Stimulated activated CD4-positive, alpha-beta T cell treated with anti-CD3 and anti-CD28 coated beads, Interleukin-2, amount 100 ng/mL, for 48 hours (primary cell): ENCODE measurements at places on chromosomes 1 and 21.
A peak's percentile ranks its signal among the peaks of the same experiment; 100 is the strongest.

- no peak for DNase-seq
Measured at GRCh38 chr1:96183485-96183884, 538.1 kb upstream of the PTBP2 start.

DNA sequence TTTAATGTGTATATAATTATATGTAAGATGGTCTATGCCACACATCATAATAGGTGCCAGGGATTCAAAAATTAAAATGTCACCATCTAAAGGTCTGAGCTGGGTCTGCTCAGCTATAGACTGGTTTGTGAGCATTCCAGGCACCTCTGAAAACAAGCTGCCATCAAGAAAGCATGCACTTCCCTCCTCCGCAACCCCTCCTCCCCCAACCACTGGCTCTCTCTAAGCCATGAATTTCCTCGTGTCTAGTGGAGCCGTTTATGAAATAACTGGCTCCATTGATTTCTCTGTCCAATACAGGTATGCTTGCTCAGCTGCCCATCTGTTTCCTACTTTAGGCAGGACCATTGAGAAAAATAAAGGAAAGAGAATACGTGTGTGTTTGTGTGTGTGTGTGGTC is 522.6 kb upstream of the PLXNA2 start:
- DNase-seq, result no peak

- no peak for DNase-seq
Measured at GRCh38 chr1:65724151-65724550, 68.5 kb upstream of the PDE4B start.

GRCh38 chr1:196516373-196516772 is 91.9 kb downstream of the KCNT2 start:
- no peak for DNase-seq

DNA sequence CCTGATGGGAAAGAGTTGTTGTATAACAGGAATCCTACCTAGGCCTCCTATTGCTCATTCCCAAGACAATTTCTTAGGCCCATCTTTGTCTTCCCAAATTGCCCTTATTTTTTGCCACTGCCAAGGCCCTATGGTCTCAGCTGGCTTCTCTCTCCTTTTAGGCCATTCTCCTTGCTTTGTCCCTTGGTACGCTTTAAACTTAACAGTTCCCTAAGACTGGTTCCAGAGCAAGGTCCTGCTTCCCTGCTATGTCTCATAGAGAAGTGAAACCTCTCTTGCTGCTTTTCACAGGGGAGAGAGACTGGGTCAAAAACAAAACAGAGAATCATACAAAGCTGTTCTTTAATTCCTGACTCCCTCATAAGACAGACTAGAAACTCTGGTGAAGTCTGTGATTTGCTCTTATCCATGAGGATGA is 77.1 kb downstream of the XCL2 start:
- DNase-seq, result no peak

GRCh38 chr1:172863031-172863430 is 187.7 kb downstream of the TNFSF18 start:
- DNase-seq, result no peak

DNA sequence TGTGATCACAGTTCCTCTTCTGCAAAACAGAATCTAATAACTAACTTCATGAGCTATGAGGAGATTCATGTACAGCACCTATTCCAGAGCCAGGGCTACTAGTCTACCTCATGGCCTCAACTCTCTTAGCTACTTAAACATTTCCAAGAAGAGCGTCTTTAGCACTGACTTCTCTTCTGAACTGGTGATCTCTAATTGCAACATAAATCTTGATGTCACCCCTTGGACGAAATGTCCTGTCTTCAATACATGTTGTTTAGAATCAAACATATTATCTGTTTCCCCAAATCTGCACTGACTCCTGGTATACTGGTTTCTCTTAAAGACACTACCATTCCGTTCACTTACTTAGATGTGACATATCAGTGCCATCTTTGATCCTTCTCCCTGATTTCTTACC is 88.2 kb downstream of the GRIK1 start:
- no peak for DNase-seq

DNA sequence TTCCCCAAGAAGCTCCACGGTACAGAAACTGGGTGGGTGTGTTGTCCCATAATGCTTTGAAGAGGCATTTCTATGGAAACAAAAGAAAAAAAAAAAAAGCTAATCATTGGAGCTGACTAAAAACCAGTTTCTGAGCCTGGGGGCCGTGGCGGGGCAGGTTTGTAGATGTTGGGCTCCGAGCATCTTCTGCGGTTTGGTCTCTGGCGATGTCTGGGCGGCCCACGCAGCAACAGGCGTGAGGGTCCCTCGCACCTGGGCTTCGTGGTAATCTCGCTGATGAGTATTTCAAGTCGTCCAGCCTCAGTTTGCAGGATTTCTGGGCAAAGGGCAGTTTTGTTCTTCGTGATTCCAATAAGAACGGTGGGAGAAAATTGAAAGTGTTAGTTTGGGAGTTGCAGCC is 6.8 kb downstream of the TP73 start:
- no peak for DNase-seq

- DNase-seq, result no peak
Measured at GRCh38 chr1:21254335-21254951, 35.8 kb downstream of the ECE1 start.

- no peak for DNase-seq
Measured at GRCh38 chr1:6144647-6145395, 35.3 kb downstream of the CHD5 start.

GRCh38 chr1:11979028-11979850 is 1.0 kb upstream of the MFN2 start:
- DNase-seq, result no peak

GRCh38 chr1:53323316-53323715 is 4.6 kb downstream of the LRP8 start:
- no peak for DNase-seq

GRCh38 chr1:246108278-246108925 is 398.7 kb downstream of the SMYD3 start:
- DNase-seq, result no peak

- DNase-seq, result no peak
Measured at GRCh38 chr1:112418099-112418892, 22.3 kb downstream of the CTTNBP2NL start.

GRCh38 chr1:1833916-1834325 is 55.7 kb upstream of the NADK start:
- DNase-seq, result no peak

DNA sequence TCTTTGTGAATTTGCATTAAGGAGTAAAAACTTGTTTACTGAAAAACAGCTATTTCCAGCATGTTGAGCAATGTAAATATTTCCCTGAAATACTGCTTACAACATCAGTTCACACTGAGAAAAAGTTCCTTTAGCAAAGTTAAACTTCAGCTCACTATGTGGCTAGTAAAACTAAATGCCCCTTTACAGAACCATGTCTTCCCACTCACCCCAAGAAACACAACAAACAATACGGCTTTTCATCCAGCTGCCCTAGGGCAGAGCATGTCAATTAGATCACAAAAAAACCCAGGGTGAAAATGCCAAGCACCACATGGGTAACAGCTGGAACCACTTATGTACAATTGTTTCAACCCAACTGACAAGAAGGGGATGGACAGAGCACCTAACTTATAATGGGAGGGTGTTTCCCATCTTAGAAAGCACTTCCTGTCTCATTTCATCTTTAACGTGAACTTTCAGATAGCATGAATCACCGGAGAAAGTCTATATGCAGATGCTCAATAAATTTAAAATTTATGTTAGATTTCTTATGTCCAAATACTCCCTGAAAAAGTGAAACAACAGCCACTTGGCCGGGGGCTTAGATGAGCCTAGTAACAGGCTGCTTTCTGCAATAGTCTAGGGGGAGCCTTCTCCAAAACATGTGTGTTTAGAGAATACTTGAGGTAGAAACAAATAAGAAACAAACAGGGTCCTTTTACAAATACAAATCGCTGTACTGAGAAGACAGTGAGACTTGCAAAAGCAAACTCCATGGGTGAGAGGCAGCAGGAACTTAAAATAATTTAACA is 6.6 kb downstream of the NID1 start:
- DNase-seq, result no peak

GRCh38 chr1:46442317-46443161 is 47.1 kb upstream of the DMBX1 start:
- DNase-seq, result peak; percentile 74

DNA sequence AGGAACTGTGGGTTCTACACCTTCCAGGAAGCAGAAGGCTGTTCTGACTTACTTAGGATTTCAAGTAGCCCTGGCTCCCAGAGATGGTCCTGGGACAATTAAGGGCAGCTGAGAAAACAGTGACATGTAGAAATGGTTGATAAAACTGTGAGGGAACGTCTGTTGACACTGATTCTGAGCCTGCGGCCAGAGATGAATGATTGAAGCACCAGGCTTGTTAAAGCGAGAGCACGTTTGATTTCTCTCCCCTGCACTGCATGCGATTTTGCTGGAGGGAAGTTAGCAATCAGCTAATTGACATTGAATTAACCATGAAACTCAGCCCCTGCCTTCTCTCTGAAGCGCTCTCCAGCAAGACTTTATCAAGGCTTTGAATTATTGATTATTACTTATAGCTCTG is 29.9 kb upstream of the POU3F1 start:
- DNase-seq, result no peak

DNA sequence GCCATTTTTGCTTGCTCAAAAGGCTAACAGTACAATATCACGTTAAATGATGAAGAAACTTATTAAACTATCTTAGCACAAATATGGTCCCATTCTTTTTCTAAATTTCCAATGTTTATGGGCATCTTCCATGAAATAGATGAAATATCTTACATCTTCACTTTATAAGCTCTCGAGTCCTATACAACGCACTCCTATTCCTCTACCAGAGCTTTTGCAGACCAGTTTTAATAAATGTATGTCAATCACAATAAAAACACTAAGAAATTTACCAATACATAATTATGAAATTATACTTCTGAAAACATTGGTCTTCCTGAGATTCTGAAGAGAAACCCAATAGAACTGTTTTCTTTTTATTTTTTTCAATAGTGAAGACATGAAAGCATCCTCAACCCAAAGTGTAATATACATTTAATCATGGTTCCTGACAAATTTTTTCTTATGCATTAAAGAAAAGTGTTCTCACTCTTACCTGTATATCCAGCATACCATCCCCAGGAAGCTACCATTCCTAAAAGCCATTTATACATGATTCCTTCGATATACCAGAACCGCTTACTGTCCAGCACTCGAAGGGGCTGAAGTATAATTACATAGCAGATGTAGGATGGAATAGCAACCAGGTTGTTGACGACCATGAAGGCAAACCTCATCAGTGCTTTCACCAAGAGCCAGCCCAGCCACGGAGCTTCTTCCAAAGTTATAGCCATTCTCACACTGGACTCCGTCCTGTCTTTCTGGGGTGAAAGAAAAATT is 1.8 kb downstream of the LPGAT1 start:
- no peak for DNase-seq

GRCh38 chr1:29639741-29640427 is 403.6 kb downstream of the PTPRU start:
- no peak for DNase-seq

DNA sequence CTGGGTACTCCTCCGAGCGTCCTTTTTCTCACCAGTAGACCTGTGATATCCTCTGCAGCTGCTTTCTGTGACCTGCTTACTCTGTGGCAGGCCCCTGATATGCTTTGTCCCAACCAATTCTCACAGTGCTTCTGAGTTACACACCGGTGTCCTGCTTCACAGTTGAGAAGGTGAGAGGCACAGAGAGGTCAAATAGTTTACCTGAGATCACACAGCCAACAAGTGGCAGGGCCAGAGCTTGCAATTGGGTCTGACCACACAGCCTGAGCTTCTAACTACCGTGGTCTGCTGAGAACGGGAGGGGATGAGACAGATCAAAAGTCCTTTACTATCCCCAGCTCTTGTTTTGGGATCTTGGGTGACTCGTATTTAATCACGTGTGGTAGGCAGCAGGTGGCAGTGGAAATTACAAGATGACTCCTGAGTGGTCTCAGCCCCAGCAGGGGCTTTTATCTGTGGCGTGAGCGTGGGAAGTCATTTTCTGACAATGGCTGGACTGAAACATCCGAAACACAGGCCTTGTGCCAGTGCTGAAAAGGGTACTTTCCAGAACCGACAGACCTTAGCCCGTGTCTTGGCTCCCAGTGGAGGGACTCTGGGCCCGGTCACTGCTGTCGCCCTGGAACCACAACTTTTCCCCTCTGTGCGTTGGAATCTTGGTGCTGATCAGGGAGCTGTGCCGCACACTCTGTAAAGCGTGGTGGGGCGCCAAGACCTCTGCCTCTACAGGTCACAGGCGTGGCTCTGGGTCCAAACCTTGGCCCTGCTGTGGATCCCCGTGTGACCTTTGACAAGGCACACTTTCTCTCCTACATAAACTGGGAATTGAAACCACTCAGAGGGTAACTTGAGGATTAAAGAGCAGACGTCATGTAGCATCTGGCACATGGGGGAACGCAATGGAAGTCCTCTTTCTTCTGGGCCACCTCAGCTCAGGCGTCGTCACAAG is 11.9 kb downstream of the THEMIS2 start:
- no peak for DNase-seq

DNA sequence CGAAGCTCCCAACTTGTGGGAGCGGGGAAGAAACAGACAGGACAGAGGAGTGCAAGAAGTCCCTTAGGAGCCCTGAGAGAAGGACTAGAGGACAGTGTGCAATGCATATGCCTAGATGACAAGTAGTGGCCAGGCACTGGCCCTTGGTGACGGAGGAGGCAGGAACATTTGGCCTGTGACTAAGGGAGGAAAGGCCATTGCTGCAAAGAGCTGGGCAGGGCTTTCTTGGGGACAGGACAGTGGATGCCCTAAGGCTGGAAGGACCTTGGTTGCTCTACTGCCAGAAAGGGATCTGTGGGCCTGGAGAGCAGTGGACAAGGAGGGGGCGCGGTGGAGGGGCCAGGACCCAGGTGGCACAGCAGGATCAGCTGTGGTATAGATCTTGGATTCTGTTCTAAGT is 481.3 kb downstream of the CAMTA1 start:
- no peak for DNase-seq

DNA sequence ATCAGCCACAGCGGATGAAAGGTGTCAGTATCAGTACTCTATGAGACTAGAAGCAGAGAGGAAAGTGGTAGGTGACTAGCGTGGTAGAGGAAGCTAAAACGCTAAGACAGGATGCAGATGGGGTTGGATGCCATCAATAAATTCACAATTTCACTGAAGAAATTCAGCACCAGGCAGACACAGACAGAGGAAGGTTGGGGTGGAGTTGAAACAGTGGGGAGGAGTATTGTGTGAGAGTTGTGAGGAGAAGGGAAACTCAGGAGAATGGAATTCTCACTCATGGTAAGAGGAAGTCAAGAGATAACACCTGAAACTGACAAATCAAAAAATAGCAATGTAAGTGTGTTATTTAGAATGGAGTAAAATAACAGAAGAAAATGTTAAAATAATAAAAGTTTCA is 208.5 kb upstream of the DAB1 start:
- no peak for DNase-seq

GRCh38 chr1:226628612-226629155 is 80.1 kb downstream of the STUM start:
- DNase-seq, result no peak

GRCh38 chr1:46211051-46211450 is 7.9 kb downstream of the LURAP1 start:
- no peak for DNase-seq

GRCh38 chr1:178020968-178021640 is 51.2 kb upstream of the SEC16B start:
- no peak for DNase-seq

- no peak for DNase-seq
Measured at GRCh38 chr1:154006136-154006535, 15.6 kb downstream of the RPS27 start.

GRCh38 chr21:42188663-42189062 is 30.3 kb upstream of the ABCG1 start:
- DNase-seq, result no peak
